ENCODE measurements at places on chromosomes 5 and 9.

DNA sequence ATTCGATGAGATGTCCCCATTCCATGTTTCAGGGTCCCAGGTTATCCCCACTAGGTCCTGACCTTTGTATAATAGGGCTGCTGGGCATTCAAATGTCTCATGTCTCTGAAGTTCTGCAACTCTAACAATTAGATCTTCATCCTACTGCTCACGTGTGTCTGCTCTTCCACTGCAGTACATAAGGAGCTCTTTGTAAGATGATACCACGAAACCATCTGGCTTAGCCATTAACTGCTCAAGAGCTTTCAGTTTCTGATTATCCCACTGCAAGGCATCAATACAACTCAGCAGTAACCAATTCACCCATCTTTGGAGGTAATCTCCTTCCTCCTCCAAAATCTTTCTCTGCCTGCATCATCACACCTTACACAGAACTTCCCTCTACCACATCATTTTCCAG is 49.9 kb upstream of the PPP2CA start:
- DNase-seq, result no peak

- no peak for DNase-seq
These were observed 396.9 kb downstream of the CTNND2 start for GRCh38 chr5:11507156-11507910.

DNA sequence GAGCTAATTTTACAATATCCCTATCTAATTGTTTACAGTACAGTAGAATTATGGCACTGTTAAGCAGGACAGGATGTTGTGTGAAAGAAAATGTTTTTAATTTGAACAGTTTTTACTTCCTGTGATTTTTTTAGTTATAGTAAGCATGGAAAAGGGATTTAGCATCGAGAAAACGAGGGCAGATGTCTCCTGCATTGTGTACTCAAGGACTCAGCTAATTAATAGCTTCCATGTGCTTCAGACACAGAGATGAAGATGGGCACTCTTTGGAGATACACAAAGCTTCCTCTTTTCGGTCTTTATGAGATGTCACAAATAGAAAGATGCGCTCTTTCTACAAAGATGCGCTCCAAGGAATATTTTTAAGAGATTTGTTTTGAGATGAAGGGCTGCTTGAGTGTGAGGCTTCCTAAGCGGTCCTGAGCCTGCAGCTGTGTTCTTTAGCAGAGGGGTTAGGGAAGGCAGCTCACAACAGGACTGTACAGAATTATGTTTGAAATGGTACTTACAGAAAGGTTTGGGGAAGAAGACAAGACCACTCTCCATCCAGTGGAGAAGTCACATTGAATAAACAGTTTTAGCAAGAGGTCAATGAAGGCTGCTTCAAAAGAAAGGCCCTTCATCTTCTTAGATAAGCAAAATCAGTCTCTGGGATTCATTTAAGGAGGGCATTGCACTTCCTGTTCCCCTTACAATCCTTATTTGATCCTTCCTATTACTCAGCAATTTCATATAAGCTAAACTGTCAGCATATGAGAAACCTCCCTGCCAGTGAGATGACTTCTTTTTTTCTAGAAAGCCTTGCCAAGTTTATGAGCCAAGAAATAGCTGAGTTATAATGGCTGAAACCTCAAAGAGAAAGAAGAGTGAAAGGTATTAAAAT is 311.5 kb downstream of the EFNA5 start:
- no peak for DNase-seq

GRCh38 chr9:100428871-100429654 is 2.1 kb downstream of the MSANTD3 start:
- DNase-seq, result no peak

DNA sequence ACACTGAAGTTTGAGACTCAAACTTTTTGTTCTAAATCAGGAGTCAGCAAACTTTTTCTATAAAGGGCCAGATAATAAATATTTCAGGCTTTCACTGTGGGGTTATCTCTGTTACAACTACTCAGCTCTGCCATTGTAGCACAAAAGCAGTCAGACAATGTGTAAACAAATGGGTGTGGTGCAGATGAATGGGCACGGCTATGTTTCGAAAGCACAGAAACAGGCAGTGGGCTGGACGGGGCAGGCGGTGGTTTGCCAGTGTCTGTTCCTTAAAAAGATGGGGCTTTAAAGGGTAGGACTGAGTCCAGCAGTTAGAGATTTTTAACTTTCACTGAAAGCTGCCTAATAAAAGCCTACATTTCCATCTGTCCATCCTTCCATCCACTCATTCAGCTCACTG is 48.9 kb downstream of the PFDN1 start:
- DNase-seq, result no peak

GRCh38 chr5:1005904-1006655 is 2.5 kb upstream of the NKD2 start:
- no peak for DNase-seq

DNA sequence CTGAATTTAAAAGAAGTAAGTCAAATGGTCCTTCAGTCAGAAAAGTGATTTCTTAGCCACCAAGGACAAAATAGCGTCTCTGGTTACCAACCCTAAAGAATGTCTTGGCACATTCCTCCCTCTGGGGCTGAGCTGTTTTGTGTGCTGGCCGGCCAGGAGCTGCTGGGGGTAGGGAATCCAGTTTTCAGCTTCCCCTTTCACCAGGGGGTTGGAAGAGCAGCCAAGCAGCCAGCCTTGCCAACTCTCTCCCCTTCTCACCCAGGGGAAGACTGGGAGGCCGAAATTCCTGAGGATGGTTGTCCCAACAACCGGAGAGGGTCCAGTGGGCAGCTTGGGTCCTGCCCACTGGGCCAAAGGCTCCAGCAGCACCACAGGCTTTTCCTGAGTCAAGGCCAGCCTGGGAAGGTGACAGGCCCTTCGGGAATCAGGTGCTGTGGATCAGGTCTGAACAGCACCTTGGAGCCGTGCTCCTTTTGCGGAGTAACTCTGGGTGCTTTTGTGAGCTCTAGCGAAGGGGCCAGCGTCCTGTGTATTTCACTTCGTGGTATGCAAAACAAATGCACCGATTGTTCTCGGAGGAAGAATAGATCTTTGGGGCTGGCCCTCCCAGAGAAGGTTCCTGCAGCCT is 4.2 kb downstream of the WWC1 start:
- no peak for DNase-seq

- no peak for DNase-seq
These were observed 67.1 kb downstream of the LHX2 start for GRCh38 chr9:124078641-124079040.

GRCh38 chr5:132962429-132963021 is 909 bp downstream of the AFF4 start:
- no peak for DNase-seq

DNA sequence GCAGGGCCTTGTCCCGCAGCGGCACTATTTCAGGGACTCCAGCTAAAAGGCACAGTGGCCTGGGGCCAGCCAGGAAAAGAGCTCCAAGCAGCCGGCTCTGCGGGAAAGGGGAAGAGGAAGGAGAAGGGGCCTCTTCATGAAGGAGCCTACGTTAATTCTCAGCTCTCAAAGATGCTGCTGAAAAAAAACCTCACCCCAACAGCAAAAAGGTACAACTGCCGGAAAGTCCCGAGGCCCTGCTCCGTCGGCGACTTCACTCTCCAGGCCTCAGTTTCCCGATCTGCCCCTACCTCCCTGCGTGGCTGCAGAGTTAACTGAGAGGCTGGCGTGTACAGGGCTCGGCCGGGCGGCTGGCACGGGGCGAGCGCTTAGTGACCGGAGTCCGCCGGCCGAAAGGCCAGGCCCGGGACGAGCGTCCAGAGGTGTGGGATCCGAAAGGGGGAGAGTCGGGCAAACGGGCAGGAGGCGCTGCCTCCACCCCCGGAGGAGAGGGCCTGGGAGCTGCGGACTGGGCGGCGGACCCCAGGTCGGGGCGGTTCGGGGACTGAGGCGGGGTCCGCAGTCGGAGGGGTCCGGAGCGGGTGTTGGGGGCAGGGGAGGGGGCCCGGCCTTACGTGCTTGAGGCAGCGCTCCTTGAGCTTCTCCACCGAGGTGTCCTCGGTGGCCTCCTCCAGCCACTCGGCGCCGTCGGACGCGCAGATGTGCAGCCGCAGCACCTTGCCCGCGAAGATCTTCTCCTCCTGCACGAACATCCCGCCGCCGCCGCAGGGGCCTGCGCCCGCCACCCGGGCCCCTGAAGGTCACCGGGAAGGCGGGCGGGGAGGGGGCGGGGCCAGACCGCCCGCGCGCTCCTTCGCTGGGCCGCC is 529 bp downstream of the UBAC1 start:
- DNase-seq, result no peak

GRCh38 chr5:149901511-149901910 is 43.1 kb downstream of the PDE6A start:
- no peak for DNase-seq

DNA sequence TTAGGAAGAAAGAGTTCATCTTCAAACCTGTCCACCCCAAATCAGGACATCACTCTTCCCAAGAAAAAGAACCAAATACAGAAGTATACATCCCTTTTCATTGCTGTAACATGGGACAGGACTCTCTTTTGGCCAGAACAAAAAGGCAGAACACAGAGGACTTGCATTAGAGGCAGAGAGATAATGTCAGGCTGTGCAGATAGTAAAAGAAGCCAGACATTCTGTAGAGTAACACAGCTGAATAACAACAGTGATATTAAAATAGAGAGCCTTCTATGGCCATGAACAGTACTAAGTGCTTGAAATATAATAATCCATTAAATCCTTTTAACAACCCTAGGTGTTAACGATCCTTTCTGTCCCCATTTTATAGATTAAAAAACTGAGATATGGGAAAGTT is 437.2 kb downstream of the NFIB start:
- no peak for DNase-seq

GRCh38 chr9:104322596-104322995 is 181.5 kb upstream of the OR13F1 start:
- DNase-seq, result no peak

DNA sequence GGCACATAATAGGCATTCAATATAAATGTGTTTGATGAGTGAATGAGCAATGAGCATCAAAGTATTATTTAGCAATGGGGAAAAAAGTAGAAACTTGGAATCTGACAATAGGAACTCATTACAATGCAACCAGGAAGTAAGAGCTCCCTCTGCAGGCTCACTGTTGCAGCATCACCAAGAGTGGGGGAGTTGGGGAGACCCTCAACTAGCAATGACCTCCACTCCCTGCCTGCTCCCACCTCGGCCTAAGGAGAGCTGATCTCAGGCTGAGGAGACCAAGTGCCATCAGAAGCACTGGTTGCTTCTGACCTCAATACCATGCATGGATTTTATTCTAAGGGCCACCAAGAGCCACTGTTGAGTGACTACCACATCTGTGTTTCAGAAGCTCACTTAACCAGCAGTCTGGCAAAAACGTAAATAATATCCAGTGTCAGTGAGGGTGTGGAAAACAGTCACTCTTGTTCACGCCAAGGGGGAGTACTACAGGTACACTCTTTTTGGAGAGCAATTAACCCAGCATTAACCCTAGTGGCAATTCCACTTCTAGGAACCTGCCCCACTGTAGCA is 8.0 kb downstream of the VDAC1 start:
- no peak for DNase-seq

- no peak for DNase-seq
These were observed 71.0 kb downstream of the BRINP1 start for GRCh38 chr9:119298076-119298853.

- DNase-seq, result no peak
These were observed 1.7 kb upstream of the HBEGF start for GRCh38 chr5:140348104-140348503.
